ENCODE measurements at places on chromosomes 12 and 14.

DNA sequence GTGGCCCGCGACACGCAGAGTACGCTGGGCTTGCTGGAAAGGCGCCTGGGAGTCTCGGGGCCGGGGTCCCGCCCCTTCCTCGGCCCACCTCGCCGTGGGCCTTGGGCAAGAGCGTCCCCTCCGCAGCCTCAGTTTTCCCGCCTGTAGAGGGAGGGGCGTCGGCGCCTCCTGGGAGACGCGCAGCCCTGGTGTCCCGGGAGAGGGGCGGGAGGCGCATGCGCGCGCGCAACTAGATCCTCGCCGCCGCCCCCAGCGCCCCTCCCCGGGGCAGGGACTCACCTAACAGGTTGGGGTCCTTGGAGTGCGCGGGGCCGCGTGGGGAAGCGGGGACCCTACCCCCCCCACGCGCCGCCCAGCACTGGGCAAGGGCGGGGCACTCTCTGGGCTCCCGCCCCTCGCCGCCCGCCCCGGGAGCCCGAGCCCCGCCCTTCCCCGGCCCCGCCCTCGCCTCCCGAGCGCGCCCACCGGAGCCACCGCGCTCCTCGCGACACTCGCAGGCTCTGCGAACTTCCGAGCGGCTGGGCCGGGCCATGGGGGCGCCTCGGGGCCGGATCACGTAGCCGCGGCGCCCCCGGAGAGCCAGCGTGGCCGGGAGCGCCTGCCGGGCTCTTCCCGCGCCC, at the start of gene KIF26A:
Gene KIF26A, plus strand, starts transcription at position 490 of the 620 bp plus-strand sequence. CDS start 136 bp downstream, outside the sequence.
- peak; percentile 63 for DNase-seq

- no peak for DNase-seq
Measured at GRCh38 chr14:74863274-74863673, 12.7 kb downstream of the PROX2 start.

DNA sequence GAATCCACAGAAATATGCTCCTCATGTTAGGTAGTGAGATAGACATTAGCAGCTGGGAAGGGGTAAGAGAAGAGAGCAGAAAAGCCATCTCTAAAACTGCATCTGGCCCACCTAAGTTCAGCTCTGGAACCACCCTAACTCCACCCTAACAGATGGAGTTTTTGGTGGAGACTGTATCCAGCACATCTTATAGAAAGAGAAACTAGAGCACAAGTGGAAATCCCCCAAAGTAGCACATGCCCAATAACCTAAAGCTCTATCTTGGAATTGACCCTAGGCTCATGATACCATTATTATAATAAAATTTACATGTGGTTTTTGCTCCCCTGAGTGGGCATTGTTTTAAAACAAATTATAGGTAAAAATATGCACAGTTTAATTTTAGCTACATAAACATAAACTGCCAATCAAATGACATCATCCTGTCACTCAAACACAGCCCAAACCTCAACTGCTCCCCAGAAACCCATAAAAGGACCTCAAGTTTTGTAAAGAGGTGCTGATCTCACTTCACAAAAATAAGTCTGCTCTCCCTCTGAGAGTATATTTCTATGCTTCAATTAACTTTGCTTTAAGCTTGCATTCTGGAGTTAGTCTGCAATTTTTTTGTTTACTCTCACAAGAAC, 206.4 kb downstream of the PIK3C2G start:
- DNase-seq, result no peak

DNA sequence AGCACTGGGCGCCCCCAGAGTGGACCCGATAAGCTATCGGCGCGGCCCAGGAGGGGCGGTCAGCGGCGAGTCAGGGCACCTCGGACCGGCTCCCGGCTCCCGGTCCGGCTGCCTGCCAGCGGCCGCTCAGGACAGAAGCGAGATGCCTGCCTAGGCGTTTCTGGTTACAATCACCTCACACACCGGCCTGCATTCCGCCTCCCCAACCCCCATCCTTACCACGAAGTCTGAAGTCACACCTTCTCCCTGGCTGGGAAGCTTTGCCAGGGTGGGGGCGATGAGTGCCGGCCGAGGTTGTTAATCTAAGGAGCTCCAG, 42.6 kb upstream of the TBX5 start:
- DNase-seq, result no peak

DNA sequence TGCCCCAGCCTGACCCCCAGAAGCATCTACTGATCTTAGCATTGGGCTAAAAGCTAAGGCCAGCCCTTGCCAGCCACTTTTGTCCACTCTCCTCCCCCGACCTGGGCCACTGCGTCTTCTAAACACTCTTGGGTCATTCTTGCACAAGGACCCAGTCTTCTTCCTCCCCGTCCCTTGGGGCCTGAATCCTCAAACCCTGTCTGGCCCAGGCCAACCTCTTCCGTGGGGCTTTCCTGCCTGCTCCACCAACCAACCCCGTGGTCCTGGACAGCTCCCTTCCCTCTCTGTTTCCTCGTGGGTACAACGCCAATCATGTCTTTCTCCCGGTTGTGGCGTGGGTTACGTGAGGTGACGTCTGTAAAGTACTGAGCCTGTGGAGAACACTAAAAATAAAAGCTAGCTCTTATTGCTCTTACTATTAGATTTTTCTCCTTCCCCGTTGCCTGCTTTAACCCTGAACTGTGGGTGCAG, 21.5 kb downstream of the FAM222A start:
- DNase-seq, result no peak
